ENCODE measurements at places on chromosomes 3 and 15.

GRCh38 chr3:15768421-15769255 is 29.1 kb downstream of the ANKRD28 start:
- no peak for DNase-seq

DNA sequence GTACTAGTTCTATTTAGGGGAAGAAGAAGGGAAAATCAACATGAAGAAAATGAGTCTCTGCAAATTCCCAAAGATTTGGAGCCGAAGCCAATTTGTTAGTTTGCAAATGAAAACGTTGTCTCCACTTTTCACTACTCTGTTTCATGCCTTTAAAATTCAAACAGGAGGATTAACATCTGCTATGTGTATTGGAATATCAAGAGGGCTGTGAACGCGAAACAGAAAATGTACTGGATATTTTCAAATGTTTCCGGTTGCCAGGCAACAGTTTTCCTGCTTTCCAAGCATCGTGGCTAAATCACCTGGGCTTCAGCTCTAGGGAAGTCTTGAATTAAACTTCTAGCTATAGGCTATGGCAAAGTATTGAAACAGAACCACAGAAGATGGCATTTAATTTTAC is 172.8 kb downstream of the KCNMB2 start:
- DNase-seq, result no peak

DNA sequence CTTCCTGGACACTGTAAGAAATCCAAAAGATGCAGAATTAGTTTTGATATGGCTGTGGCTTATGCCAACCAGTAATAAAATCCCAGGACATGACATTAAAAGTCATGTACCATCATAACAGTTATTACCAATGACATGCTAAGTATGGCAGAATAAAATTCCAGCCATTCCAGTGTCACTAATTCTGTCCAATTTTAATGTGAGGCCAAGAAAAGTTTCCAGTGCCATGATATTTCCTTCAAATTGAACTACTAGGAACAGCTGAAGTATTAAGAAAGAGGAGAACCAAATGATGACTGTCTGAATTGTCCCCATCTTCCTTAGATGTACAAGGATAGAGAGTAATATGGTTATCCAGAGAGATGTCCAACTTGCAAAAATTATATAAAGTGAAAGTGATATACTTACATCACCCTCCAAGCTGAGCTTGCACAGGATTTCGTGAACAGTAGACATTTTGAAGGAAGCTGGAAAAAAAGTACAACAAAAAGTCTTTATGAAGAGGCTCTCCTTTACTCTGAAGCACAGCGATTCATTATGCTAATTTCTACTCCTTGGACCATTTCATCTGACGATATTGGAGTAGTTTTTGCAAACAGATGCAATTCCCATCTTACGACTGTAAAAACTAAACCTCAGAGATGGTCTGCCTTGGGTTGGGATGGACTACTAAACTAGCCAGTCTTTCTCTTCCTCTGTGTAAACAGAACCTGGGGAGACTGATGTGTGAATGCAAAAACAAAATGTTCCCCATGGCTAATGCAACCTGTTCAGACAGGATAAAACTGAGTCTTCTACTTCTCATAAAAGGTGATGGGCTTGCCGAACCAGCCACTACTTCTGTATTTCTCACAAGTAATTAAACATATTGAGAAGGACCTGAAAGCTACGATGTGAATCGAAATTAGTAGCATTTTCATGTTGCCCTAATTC is 11.9 kb downstream of the ANXA2 start:
- no peak for DNase-seq

GRCh38 chr3:141643796-141644195 is 94.3 kb upstream of the RNF7 start:
- DNase-seq, result no peak

DNA sequence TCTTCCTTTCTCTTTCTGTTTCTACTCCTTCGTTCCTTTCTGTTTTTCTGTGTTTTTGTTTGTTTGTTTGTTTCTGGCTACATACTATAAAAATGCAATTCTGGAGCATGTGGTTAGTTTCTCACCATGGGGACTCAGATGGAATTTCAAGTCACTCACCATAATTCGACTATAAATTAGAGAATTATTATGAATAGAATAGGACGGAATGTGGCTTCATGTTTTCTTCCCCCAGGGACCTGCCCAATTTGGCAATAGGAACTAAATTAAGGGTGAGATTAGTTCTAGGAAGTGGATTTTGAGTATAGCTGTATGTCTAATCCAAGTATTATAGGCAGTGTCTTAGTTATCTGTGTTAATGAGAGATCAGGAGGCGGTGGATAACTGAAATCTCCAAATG is 96.9 kb downstream of the THSD4 start:
- DNase-seq, result no peak

DNA sequence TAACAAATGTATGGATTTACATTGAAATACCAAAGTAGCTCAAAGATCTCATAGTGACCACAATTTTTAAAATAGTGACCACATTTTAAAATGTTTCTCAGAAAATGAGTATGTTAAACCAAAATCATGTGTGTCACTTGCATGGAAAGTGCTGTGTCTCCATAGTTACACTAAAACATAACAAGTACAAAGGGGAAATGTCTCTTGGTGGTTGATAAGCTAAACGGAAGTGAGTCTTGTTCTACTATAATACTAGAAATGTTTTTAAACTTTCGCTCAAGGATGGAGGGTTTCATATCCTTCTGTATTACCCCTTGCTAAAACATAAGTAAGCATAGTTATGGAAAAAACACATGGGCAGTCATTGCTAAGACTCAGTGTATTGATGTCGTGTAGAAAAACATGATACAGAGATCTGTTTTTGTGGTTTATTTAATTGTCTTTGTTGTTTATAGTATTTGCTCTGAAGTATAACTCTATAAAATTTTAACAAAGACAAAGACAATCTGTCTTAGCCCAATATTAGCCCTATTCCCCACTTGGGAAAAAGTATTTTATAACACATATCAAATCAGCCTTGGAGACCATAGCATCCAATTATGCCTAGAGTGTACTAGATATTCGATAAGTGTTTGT is 27.0 kb upstream of the DENND4A start:
- DNase-seq, result no peak

GRCh38 chr3:193388361-193388760 is 9.8 kb upstream of the ATP13A5 start:
- DNase-seq, result no peak

GRCh38 chr3:126537116-126537729 is 13.3 kb downstream of the CHST13 start:
- DNase-seq, result peak; percentile 26

DNA sequence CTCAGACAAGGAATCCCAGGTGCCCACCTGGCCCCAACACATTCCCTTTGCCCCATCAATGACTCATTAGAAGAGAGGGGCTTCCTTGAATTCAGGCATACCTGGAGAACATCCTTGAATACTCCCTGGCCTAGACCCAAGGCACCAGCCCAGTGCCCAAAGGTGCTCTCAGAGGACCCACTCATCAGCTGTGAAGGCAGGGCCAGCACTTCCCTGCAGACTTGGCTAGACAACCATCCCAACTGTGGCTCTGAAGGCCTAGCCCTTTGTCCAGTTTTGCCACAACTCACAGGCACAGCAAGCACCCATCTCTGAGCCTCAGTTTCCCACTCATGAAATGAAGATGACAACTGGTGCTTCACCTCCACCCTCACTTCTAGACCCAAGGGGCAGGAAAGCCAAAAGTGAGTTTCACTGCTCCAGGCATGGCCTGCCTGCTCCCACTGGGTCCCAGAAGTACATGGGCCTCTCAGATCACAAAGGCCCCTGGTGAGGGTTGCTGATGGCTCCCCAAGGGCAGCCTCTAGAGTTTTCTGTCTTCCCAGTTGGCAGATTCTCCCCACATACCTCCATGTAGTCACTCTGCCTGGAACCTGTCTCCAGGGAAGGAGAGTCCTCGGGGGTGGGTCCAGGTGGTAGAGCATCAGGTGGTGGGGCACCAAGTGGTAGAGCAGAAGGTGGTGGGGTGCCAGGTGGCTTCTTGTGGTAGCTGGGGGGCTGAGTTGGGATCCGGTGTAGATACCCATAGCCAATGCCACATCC is 7.5 kb downstream of the GORASP1 start:
- no peak for DNase-seq

GRCh38 chr15:35448294-35448693 is 97.7 kb downstream of the DPH6 start:
- DNase-seq, result no peak

DNA sequence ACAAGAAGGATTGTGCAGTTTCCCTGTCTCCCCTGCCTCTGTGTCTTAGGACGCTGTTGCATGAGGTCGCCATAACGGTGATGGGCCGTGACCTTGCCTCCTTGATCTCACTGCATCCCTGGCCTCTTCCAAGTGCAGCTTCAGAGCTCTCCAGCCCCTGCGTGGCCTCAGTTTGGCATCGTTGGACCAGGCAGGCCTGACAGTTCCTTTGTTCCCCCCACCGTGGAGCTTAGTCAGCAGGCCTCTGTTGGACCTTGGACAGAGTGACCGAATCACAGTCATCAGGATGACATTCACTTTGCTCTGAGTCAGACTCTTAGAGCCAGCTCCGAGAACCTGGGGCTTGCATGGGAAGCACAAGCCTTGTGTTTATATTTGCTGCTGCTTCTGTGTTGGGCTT is 139.4 kb downstream of the OPA1 start:
- no peak for DNase-seq

GRCh38 chr3:104947943-104948342 is 418.8 kb upstream of the ALCAM start:
- no peak for DNase-seq

- DNase-seq, result no peak
These were observed 266.1 kb downstream of the CGGBP1 start for GRCh38 chr3:87792534-87793336.

DNA sequence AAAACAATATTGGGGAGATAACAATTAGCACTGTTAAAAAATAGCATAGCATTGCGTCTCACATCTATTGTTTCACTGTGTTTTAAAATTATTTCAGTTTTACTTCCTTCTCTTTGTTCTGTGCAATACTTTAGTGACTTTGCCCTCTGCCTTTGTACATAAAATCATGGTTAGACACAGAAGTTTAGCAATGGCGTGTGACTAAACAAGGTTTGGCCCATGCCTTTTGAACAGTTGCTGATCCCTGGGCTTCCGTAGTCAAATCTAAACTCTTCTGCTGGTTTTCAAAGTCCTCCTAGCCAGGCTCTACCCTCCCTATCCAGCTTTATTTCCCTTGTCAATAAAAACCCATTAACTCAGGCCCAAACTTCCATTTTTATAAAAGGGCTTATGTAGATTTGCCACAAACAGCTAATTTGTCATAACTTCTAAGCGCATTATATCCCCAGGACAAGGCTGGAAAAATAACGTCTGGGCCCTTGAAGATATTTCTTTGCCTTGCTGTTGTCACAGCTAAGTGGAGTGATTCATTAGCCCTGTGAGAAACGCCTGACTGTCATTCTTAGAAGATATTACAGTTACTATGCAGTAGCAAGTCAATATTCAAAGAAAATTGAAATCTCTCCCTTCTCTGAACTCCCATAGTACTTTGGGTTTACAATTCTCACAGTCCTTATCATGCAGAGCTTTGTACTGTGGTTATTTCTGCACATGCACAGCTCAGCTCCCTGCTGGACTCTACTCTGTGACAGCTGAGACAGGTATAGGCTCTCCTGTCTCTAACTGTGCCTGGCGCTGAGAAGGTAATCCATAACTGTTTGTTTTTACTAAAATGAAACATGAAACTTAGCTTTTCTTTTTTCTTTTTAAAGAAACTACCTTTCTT is 123.4 kb upstream of the SLC24A5 start:
- no peak for DNase-seq

- DNase-seq, result no peak
These were observed 13.7 kb upstream of the SEMA3B start for GRCh38 chr3:50255251-50255615.

GRCh38 chr3:112815981-112816380 is 30.7 kb downstream of the CD200R1L start:
- DNase-seq, result no peak

DNA sequence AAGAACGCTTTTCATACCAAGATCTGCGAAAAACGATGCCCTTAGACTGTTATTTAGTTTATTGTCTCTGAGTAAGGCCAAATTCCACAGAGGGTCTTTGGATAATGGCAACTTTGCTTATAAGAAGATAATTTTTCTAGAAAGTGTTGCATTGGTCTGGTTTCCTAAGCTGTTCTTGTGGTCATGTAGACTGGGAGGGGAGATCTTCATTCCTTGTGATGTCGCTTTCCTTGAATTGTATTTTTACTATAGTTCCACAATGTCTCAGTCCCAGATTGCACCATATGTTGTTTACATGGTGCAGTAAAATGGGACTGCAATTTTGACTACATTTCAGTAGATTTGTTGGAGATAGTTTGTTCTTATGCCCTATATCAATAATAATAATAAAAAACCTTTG is 28.8 kb upstream of the ST3GAL6 start:
- DNase-seq, result peak; percentile 88

GRCh38 chr3:138418601-138419206 is 15.7 kb upstream of the ESYT3 start:
- peak; percentile 62 for DNase-seq

DNA sequence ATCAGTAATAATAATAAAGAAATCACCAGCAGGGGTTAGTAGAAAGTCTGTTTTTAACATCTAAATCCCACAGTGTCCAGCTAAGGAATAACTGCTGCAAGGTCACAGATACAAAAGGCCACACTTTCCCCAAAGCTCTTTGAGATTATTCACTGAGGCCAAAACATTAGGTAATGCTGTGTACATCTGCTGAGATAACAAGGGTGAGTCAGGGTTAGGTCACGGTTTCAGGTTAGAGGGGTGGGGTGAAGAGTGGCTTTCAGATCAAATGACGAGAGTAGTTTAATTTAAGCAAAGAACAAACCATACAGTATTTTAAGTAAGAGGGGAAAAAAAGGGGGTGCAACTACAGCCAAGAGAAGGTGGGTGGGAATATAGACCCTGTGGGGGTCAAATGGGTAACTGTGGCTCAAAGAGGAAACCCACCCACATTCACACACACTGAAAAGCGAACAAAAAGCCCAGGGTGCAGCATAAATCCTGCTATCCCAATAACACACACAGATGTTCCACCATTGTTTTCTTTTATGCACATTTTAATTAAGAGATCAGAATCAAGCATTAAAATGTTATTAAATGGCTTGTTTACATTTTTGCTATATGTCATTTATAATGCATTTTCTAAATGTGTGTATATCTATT is 412.9 kb downstream of the TIGIT start:
- peak; percentile 60 for DNase-seq

DNA sequence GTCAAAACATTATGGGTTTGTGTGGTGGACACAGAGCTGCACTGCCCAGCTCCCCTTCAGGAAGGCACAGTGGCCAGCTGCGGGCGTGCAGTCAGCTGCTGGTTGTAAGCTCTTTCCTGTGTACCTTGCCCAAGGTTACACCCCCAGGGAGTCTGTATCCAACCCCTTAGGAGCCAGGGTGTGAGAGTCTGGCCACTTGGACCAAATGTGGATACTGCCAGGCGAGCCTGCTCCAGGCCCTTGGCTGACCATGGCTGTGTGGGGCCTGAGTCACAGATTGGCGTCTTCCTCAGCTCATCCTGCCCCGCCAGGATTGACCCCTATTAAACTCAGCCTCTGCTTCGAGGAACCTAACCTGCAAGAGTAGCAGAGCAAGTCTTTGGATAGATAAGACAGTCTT is 56.9 kb downstream of the ABHD5 start:
- DNase-seq, result no peak

DNA sequence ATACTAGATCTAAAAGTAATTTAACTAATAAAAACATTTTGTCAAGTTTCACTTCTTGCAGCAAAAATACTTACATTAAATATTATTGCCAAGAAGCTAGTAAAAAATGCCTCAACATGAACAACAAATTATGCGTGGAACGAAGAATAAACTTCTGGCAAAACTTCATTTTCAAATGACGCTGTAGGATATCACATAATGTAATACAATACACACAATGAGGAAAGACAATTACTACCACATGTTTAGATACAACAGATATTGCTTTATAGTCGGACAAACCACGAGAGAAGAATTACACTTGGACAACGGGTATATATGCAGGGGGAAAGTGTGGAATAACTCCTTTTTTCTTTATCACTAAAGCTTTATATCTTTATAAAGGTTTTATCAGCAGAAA is 21.6 kb downstream of the P3H2 start:
- no peak for DNase-seq

Measured in DMS 273 treated with DMSO at 0.1 percent for 48 hours (cell line).